ENCODE measurements at places on chromosomes 6 and 20.

DNA sequence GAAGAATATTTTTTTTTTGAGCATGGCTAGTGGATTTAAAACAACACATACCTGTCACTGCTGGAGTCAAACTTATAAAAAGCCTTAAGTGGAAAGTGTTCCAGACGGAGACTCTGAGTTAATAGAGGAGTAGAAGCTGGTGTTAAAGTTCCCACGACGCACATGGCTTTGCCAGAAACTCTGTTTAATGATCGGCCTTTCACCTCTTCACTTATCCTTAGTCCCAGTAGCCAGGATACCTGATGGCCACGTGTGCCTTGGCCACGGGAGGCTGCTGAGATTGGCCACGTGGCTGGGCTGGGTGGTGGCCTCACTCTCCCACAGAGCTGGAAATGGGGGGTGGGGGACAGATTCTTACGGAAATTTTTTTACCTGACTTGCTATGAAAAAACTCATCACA is 333.1 kb downstream of the ZFAND3 start:
- DNase-seq, result peak; percentile 7

- peak; percentile 56 for DNase-seq
Measured at GRCh38 chr6:4401408-4402368, 266.3 kb upstream of the ECI2 start.

- DNase-seq, result no peak
Measured at GRCh38 chr6:87282743-87283142, 39.6 kb upstream of the SMIM8 start.

DNA sequence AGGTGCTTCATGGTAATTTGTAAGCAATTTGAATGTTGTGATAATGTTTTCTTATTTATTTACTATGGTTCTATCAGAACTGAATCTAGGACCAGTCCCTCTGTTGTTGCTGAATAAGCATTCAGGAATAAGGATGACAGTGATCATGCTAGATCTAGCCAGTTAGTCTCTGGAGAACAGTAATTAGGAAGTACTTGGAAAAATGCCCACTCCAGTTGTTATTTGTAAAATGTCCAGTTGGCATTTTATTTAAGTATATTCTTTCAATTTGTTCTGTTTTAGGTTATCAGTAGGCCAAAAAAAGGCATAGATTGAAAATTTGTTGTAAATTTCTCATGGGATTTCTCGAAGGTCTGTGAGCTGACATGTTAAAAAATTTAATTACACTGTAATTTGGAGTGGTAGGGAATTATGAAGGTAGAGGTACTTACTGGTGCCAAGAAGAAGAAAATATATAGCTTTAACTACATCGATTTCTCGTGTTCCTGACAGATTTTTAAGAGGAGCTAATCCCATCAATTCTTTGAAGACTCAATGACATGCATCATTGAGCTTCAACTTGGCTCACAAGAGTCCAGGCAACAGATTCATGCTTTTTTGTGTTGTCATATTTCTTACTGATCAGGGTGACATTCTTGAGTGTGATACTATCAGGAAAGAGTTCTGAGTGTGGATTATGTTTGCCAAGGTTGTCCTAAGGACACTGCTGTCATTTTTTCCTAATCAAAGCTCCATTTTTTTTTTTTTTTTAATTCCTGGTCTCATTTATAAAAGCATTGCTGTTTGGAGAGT is 177.3 kb downstream of the CARMIL1 start:
- DNase-seq, result no peak

- peak; percentile 53 for DNase-seq
Measured at GRCh38 chr6:42400061-42400760, 51.5 kb downstream of the TRERF1 start.

GRCh38 chr6:153958860-153959259 is 80.2 kb upstream of the OPRM1 start:
- no peak for DNase-seq

- no peak for DNase-seq
Measured at GRCh38 chr6:155968921-155969320, 513.3 kb upstream of the NOX3 start.

GRCh38 chr20:51016521-51016920 is 6.4 kb downstream of the KCNG1 start:
- no peak for DNase-seq

DNA sequence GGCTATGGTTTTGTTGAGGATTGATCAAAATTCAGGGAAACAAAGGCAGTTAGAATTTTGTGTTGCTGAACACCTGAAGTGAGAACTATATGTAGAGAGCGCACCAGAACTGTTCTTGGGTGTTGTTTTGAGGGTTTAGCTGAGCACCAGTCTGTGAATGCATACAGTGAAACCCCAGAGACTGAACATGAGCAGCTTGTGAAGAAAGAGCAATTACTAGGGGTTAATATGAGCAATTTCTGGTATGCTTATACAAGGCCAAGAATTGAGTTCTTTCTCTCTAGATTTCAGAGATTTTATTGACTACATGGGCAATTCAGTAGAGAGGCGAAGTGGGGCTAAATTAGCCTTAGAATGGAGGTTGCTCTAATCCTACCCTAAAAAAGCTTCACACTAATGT is 93.9 kb downstream of the CD2AP start:
- no peak for DNase-seq

GRCh38 chr20:37816003-37816402 is 86.9 kb upstream of the VSTM2L start:
- no peak for DNase-seq

DNA sequence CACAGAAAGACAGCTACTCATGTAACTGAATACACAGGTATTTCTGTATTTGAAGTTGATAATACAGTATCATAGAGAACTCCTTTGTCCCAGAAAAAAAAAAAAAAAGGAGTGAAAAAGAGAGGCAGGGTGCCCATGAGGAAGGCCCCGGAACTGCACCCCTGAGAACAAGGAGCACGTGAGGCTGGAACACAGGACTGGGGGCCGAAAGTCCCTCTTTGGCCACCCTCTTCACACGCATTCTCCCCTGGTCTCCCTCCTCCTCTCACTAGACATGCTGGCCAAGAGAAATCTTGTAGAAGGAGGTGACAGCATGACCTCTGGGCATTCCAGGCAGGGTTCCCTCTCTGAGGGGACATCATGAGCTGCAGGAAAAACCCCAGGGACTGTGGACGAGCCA is 62.7 kb upstream of the TRAF3IP2 start:
- DNase-seq, result no peak

DNA sequence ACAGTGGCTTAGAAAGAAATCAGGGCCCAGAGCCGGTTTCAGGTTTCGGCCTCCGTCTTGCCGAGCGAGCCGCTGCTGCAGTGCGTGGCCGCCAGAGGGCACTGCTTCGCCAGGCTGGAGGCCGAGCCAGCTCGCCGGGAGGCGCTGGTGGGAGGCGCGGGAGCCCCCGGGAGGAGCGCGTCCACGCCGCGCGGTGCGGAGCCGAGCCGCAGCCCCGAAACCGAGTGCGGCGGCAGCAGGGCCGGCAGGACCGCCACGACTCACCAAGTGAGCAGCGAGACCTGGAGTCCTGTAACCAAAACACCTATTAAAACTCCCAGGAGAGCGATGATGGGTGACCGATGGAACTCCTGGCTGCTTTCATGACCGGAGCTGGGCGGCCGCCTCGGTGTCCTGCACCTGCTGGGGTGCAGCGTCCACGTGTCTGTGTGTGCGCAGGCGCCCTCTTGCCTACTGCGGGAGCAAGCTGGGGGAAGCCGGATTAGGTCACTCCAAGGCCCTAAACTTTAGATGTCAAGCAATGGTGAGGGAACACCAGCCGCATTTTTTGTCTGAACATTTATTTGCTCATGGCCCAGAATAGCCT is 186.9 kb upstream of the UST start:
- peak; percentile 88 for DNase-seq

DNA sequence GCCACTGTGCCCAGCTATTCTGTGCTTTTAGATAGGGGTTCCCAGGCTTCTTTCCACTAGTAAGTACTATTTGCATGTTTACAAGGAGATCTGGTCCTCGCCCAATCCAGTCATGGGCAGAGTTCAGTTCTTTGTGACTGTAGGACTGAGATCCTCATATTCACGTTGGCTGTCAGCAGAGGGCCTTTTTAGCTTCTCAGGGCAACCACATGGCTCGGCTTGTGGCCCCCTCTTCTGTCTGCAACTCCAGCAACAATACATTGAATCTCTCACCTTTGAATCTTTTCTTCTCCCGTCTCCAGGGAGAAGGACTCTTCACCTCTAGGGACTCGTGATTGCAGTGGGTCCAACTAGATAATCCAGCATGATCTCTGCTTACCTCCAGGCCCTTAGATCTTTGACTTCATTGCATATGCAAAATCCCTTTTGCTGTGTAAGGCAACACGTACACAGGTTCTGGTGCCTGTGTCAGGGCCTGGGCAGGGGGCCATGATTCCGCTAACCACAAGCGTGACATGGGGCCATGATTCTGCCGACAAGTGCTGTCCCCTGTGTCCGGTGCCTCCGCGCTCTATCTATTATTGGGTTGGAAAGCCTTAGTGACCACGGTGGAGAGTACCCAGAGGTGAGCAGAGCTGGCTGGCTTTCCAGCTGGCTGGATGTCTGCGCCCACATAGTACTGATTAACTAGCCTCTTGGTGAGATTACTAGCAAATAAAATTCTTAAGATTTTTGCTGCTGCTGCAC is 5.1 kb downstream of the CCR6 start:
- no peak for DNase-seq

DNA sequence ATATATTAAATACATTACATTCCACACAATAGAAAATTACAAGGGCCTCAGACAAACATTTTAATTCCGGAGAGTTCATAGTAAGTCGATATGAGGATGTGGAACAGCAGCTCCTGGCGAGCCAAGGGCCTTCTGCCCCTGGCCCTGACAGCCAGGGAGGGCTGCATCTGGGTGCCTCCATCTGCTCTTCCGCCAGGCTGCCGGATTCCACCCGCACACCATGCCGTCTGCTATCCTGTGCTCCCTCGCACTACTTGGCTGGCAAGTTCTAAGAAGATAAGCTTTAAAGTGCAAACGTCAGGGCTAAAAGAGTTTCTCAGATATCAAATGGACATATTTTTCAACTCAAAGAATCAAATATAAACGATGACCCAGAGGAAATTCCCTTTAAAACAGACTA is 656.3 kb upstream of the NOX3 start:
- no peak for DNase-seq

DNA sequence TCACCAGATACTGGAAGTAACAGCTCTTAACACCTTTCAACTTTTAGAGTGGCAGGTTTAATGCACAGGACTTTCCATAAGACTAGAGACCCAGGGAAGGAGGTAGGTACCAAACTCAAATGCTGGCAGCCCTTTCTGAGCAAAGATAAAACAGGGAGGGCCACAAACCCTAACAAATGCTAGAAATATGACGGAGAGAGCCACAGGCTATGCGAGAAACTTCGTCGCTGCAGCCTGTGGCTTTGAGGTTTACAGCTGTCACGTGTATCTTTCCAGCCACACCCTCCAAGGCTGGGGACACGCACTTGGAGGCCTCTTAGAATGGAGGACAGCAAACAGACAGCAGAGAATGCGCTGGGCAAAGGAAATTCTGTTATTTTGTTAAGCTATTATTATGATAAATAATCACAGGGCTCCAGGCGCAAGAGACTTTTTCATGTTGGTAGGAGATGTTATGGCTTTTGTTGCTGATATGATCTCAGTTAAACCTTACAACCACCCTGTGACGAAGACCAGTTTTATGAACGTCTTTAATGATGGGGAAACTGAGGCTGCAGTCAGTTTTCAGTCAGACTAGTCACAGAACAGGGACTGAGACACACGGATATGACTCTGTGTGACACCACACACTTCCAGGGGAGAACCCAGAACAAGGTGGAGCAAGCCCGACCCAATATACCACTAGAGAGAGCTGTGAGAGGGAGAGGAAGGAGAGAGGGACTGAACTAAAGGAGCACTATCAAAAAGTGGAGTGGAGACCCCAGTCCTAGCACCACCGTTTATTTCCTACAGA is 2.0 kb downstream of the TRAM2 start:
- no peak for DNase-seq

DNA sequence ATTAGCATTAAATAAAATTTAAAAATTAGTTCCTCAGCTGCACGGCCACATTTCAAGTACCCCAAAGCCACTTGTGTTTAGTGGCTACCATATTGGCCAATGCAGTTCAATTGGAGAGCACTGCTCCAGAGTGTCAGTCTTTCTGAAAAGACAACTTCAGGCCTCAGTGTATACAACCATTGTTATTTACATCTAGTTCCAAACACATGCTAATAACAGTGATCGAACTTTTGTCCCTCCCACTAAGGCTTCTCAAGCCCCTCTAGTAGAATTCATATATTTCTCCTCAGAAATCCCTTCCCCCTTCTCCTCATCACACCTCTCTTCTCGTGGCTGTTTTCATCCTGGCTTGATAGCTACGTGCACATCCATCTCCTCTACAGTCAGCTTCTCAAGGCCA is 32.9 kb downstream of the HIVEP2 start:
- no peak for DNase-seq

DNA sequence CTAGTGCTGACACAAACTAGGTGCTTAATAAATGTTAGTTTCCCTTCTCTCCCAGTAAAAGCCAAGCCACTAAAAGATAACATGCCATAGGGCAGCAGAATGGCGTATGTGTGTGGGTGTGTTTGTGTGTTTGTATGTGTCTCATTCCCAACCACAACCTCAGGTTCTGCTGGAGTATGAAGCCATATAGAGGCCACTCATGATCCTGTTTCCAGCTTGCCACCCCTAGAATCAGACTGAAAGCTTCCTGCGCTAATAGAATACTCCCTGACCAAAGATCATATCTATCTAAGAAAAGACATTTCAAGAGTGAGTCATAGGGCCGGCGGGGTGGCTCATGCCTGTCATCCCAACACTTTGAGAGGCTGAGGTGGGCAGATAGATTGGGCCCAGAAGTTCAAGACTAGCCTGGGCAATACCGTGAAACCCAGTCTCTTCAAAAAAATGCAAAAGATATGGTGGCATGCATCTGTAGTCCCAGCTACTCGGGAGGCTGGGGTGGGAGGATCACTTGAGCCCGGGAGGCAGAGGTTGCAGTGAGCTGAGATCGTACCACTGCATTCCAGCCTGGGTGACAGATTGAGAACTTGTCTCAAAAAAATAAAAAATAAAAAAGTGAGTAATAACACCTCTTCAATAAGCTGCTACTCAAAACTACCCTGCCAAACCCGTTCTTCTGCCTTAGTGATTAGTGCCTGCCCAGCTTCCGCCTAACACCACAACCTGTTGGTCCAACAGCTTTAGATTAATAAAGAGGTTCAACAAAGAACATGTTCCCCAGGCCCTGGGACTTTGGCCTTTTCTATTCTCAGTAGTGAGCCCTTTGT is 11.8 kb upstream of the SNRPC start:
- DNase-seq, result no peak

DNA sequence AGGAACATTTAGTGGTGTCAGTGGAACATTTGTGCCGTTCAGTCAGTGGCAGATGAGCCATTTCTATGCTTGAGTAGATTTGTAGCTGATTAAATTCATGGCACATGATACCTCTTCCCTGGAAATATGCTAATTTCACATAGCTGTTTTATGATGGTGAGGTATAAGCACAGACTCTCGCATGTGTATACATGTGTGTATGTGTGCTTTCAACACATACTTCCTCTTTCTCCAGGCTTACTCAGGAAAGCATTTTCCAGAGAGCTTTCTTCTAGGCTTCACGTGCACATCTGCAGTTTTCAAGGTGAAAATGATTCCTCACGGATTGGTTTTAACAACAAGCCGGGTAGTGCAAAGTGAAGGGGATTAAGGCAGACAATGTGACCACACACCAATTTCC is 396.5 kb downstream of the HDGFL1 start:
- DNase-seq, result peak; percentile 21

Measured in right hindlimb (tissue), 1 donor.